ENCODE measurements at places on chromosomes 12 and 14. TPM values are rescaled to one million over a fixed set of nuclear protein-coding genes. Genes with fewer than 3 reads are reported as not detected.

GRCh38 chr12:56120158-56120846 is 2.2 kb downstream of the ZC3H10 start:
- no peak for DNase-seq

GRCh38 chr12:27769142-27769673 is 10.8 kb upstream of the KLHL42 start:
- no peak for DNase-seq

- DNase-seq = no peak
These were observed 146.0 kb upstream of the C14orf180 start for GRCh38 chr14:104433401-104434213.

- DNase-seq = no peak
These were observed 15.7 kb downstream of the SMCO2 start for GRCh38 chr12:27462151-27462694.

GRCh38 chr14:99232714-99233214 is 39.2 kb downstream of the BCL11B start:
- DNase-seq = no peak

- DNase-seq = no peak
These were observed 9.1 kb upstream of the PTGER2 start for GRCh38 chr14:52305014-52305413.

DNA sequence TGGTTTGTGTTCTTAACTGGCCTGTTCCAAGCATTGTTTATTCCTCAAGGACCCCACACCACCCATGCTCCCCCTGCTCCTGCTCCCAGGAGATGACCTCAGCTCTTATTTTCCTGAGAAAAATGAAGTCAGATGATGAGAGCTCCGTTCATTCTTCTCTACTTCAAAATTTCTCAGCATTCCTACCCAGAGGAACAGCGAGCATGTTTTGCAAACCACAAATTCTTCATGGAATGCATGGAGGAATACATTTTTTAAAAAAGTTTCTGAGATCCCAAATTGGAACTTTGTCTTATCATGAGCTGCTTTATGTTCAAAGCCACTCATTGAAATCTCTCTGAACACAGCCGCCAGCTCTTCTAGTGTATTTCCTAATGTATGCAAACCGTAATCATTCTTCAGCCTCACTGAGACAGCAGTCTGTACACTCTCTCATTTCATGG is 44.9 kb downstream of the SYNE2 start:
- no peak for DNase-seq

DNA sequence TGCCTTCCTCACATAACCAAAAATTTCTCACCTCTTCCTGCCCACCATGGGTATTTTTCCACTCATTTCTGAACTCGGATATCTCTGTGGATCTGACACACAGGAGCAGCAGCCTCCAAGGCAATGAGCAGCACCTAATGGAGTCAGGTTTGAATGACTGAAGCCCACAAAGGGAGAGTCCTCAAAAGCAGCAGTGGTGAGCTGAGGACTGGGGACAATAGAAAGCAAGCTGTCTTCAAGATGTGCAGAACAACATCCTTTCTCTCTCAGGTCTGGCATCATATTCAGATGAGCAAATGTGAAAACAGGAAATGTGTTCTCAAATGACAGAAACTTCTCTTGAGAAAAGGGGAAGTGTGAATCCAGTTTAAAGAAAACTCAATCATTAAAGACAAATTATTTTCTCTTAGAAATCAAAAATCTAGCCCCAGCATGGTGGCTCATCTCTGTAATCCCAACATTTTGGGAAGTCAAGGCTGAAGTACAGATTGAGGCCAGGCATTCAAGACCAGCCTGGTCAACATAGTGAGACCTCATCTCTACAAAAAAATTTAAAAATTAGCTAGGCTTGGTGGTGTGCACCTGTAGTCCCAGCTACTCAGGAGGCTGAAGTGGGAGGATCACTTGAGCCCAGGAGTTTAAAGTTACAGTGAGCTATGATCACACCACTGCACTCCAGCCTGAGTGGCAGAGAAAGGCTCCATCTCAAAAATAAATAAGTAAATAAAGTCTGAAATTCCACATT is 54.2 kb downstream of the C12orf42 start:
- no peak for DNase-seq

DNA sequence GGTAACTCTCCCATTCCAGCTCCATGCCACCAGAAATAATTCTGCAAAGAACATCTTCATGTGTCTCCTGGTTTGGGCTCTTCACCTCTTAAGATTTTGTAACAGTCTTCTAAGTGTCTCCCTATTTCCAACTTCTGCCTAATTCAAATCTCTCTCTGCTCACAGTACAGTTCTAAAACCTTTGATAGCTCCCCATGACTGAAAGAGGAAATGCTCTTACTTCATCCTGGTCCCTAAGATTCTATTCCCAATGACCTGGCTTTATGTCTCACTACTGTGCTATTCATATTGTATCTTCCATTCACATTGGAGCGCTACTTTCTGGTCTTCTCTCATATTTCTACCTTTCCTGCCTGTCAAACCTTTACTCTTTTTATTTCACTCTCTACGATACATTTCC is 1.6 kb downstream of the AMN1 start:
- no peak for DNase-seq

GRCh38 chr14:103109535-103110441 is 13.5 kb upstream of the TNFAIP2 start:
- DNase-seq = no peak

DNA sequence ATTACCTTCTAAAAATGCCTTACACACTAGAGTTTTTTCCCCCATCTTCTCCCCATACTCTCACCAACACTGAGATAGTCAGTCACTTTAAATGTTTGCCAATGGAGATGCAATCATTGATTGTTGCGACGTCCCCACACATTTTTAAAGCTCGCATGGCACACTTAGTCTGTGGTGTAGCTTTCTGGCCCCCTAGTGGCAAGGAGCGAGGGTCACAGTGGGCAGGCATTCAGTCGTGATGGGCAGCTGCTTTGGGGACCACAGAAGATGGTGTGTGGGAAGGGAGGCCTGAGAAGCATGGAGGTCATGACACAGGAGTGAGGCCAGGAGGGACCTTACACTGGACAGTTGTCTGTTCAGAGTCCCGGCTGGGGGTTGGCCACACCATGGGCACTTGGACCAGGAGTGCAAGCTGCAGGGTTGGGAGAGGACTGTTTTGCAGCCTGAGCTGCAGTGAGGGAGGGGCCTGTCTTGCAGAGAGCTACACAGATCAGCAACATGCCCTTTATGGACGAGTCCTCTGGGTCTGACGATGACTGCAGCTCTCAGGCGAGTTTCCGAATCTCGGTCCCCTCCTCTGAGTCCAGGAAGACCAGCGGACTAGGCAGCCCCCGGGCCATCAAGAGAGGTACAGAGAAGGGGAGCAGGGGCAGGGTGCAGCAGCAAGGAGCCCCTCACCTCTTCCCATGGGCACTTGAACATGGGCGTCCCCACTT is 28.6 kb downstream of the PIGH start:
- peak; percentile 70 for DNase-seq

GRCh38 chr12:68794653-68795251 is 13.2 kb upstream of the MDM2 start:
- no peak for DNase-seq

DNA sequence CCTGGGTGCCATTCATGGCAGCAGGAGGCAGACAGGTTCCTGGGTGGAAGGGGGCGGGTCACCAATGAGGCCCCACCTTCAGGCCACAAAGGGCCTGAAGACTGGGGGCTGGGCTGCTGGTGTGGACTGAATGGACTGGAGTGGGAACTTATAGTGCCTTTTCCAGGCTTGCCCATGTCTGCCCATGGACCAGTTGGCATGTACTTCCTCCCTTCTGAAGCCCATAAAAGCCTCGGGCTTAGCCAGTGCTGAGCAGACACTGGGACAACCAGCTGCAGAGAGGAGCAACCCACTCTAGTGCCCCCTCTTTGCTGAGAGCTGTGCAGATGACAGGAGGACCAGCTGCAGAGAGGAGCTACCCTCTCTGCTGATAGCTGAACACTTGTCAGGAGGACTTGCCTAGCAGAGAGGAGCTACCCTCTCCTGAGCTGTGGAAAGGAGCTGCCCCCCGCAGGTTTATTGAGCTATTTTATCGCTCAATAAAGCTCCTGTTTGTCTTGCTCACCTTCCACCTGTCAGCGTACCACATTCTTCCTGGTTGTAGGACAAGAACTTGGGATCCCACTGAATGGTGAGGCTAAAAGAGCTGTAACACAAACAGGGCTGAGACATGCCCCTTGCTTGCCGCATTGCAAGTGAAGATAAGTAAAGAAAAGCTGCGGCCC is 34.0 kb downstream of the APAF1 start:
- no peak for DNase-seq

- no peak for DNase-seq
These were observed 50.9 kb upstream of the PPFIA2 start for GRCh38 chr12:81809829-81810595.

DNA sequence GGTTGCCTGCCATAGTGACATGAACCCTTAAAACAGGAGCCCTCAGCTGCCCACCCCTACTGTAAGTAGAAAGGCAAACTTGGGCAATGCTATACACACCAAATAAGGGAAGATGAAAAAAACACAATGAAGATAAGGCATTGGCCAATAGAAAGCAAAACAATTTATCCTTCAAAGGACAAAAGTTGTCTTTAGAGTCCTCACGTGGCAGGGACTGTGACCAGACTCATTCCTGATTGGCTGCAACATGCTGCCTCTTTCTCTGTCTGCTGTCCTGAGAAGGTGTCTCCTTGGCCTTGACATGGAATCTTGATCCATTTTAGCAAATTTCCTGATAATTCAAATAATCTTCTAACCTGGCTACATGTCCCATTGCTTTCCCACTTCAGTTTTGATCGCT is 131.9 kb downstream of the GPR135 start:
- no peak for DNase-seq

- DNase-seq = no peak
These were observed 79.7 kb downstream of the RIMBP2 start for GRCh38 chr12:130636370-130636769.

GRCh38 chr12:19223695-19224094 is 94.2 kb downstream of the PLEKHA5 start:
- no peak for DNase-seq

- no peak for DNase-seq
These were observed 49.1 kb downstream of the R3HDM2 start for GRCh38 chr12:57381693-57382220.

- no peak for DNase-seq
These were observed 260.4 kb upstream of the PPFIA2 start for GRCh38 chr12:82019533-82019932.

- no peak for DNase-seq
These were observed 292.9 kb downstream of the MED13L start for GRCh38 chr12:115984616-115985015.

GRCh38 chr12:54631551-54631950 is 3.1 kb downstream of the LACRT start:
- no peak for DNase-seq

GRCh38 chr12:56129206-56129941 is 1.3 kb downstream of the ESYT1 start:
- peak; percentile 26 for DNase-seq

DNA sequence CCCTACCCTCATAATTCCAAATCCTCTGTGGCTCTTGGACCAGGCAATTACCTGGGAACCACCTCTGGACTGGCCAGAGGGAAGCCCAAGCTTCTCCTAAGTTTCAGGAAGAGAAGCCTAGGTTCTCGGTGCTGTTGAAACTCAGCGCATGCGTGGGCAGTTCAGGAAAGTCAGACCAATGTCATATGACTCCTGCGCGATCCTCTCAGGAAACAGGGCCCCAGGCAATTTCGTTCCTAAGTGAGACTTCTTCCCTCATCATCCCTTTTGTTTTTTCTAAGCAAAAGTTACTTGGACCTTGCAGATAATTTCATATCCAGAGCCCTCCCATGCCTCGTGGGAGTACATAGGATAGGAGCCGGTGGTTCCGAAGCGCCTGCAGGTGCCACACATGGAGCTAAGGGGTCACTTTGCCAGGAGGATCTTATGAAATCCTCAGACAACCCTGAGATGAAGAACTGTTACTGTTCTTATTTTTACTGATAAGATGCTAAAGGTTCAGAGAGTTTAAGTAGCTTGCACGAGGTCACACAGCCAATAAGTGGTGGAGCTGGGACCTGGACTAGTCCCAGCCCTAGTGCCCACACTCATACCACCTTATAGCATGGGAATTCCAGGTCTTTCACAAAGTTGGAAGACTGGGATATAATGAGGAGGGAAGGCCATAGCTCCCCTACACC is 168.2 kb downstream of the ZFP36L1 start:
- no peak for DNase-seq

- no peak for DNase-seq
These were observed 7.7 kb downstream of the CBX5 start for GRCh38 chr12:54272214-54272613.

The KIAA0586 gene
- total RNA-seq = 27.5 TPM

The OVCH1 gene
- total RNA-seq = 1.6 TPM

The KLHL33 gene
- total RNA-seq = 0.18 TPM

The RNASE7 gene
- total RNA-seq = not detected

The TMEM179 gene
- total RNA-seq = 15.7 TPM

The BICDL1 gene
- total RNA-seq = 24.4 TPM

The DUSP6 gene
- 30.8 TPM for total RNA-seq

The TEX52 gene
- not detected for total RNA-seq

The CD163L1 gene
- 5.4 TPM for total RNA-seq

The KCNC2 gene
- 20.2 TPM for total RNA-seq

The PKP2 gene
- total RNA-seq = 4.1 TPM

All from cerebellum (tissue), 4 donors.